ENCODE measurements at places on chromosomes 7 and 10. TPM values are rescaled to one million over a fixed set of nuclear protein-coding genes. Genes with fewer than 3 reads are reported as not detected.
A peak's percentile ranks its signal among the peaks of the same experiment; 100 is the strongest.

DNA sequence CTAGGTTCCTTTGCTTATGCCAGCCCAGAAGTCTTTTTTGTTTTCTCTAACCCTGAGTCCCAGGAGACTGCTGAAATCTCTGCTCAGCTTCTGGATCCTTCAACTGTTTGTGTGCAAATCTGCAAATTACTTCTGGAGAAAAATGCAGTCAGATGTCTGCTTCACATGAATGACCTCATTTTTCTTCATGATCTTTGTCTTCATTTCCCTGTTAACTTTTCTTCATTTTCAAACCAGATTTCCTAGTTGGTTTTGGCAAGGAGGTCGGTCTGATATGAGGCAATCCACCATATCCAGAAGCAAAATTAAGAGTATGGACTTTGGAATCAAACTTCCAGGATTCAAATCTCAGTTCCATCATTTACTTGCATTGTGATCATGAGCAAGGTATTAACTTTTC lies 66.8 kb downstream of the ZNF503 start:
- DNase-seq = no peak

GRCh38 chr7:24715661-24716479 lies 41.4 kb downstream of the GSDME start:
- peak; percentile 64 for DNase-seq

- no peak for DNase-seq
These were observed 13.3 kb upstream of the RAB18 start for GRCh38 chr10:27490807-27491206.

- DNase-seq = no peak
These were observed 138.9 kb upstream of the SLC13A1 start for GRCh38 chr7:123338688-123339087.

The CDHR1 gene
- total RNA-seq = not detected

All from HT-29 (cell line).